ENCODE measurements at places on chromosomes 13 and 19.

- DNase-seq: no peak
Measured at GRCh38 chr13:40192452-40192851, 474.0 kb downstream of the FOXO1 start.

DNA sequence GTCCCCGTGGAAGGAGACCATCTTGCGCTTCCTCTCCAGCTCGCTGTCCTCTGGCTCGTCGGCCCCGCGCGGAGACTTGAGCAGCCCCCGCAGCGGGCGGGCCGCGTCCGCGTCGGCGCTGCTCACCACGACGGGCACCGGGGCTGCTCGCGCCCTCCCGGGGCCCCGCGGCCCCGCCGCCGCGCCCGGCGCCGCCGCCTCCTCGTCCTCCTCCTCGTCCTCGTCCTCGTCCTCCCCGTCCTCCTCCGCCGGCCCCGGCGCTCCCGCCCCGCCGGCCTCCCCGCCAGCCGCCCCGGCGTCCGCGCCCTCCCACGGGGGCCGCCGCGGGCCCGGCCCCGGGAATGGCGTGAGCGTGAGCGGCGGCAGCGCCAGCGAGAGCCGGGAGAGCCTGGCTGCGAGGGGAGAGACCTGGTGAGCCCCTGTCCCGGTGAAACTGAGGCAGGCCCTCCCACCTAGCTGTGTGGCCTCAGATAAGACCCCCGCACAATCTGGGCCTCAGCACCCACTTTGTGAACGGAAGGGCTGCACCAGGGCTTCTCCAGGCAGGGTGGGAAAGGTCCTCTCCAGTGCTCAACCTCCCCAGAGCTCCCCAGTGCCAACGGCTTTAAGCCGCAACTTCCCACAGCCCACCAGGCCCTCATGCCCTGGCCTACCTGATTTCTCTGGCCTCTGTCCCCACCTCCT lies 17.8 kb downstream of the LMTK3 start:
- no peak for DNase-seq

DNA sequence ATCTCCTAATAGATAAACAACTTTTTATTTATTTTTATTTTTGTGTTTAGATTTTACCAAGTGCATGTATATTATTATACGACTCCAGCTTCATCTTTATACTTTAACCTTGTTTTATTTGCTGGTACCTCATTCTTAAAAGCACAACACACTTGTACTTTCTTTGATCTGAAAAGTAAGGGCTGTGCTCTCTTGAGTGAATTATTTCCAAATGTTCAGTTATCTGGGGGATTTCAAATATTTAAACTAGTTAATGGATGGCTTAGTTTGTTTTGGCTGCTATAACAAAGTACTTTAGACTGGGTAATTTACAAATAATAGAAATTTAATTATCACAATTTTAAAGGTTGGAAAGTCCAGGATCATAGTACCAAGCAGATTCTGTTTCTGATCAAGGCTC lies 1148.2 kb upstream of the PCDH9 start:
- DNase-seq: no peak

GRCh38 chr13:30664689-30665275 lies 47.1 kb downstream of the USPL1 start:
- no peak for DNase-seq

- no peak for DNase-seq
Measured at GRCh38 chr19:49201042-49201441, 43.5 kb downstream of the TRPM4 start.

DNA sequence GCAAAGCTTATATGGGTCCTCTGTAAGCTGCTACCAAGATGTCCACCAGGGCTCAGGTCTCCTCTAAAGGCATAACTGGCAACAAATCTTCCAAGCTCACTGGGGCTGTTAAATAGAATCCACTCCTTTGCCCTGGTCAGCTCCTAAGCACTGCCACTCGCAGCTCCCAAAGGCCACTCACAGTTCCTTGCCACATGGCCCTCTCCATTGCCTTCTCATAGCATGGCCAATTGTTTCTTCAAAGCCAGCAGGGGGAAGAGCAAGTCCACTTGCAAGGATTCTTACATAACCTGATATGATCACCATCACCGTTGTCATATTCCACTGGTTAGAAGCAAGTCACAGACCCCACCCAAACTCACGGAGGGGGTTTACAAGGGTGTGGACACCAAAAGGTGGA lies 199.5 kb downstream of the SUCLA2 start:
- no peak for DNase-seq

DNA sequence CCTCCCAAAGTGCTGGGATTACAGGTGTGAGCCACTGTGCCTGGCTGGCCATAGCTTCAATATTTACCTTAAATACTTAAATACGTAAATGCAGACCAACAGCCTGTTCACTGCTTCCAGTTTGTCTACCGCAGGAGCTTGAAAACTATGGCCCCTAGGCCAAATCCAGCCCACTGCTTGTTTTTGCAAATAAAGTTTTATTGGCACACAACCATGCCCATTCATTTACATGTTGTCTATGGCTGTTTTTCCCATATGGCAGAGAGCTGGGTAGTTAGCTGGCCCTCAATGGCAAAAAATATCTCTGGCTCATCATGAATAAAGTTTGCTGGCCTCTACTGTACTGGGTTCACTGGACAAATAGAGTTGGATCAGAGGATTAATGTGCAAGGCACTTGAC lies 11.8 kb downstream of the PRR12 start:
- no peak for DNase-seq

- no peak for DNase-seq
Measured at GRCh38 chr13:85608255-85608829, 190.9 kb downstream of the SLITRK6 start.

DNA sequence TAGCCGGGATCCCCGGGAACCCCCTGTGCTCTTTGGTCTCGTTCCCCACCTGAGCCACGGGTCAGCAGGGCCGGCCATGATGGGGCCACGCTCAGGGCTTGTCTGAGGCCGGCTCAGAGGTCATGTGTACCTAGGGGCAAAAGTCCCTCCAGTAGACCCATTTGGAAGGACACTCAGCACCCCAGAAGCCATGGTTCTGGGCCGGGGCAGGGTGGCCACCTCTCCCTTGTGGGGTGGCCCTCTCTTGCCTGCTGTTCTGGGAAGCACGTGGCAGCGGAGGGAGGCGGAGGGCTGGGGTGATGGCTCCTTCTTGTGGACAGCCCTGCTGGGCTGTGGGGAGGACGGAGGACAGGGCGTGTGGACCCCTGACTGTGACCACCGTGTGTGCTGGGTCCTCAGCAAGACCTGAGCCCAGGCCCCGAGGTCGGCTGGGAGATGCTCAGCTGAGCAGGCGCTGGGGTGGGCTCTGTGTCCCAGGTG lies 6.4 kb upstream of the PEAK3 start:
- no peak for DNase-seq

DNA sequence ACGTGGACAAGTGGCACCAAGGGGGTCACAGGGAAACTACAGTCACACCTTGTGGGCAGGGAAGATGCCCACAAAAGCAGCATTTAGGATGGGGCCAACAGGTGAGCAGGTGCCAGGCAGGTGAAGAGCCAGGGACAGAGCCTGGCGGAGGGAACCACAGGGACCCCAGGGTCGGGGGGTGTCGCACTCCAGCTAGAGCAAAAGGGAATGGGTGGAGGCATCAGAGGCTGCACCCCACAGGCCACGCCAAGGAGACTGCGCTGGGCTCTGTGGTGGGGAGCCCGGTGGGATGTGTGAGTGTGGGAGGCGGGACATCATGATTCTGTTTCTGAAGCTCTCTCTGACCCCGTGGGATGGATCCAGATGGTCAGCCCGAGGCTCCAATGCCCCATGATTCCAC lies 66.7 kb downstream of the EPS15L1 start:
- DNase-seq: no peak

DNA sequence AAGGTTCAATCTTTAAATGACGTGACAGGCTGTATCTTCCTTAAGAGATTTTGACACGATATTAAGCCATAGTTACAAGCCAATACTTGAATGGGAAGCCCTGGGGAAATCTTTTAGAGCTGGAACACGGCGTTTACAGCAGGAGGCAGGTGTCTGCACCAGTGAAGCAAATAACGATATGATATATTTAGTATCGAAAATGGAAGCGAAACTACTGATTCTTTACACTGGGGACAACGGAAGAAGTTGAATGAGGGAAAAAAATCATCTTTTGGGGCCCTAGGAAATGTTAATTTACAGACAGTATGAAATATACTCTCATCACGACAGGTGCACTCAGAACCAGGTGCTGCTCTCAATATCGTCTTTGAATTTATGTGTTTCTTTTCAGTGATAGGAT lies 793.9 kb upstream of the PCDH20 start:
- DNase-seq: peak; percentile 46

DNA sequence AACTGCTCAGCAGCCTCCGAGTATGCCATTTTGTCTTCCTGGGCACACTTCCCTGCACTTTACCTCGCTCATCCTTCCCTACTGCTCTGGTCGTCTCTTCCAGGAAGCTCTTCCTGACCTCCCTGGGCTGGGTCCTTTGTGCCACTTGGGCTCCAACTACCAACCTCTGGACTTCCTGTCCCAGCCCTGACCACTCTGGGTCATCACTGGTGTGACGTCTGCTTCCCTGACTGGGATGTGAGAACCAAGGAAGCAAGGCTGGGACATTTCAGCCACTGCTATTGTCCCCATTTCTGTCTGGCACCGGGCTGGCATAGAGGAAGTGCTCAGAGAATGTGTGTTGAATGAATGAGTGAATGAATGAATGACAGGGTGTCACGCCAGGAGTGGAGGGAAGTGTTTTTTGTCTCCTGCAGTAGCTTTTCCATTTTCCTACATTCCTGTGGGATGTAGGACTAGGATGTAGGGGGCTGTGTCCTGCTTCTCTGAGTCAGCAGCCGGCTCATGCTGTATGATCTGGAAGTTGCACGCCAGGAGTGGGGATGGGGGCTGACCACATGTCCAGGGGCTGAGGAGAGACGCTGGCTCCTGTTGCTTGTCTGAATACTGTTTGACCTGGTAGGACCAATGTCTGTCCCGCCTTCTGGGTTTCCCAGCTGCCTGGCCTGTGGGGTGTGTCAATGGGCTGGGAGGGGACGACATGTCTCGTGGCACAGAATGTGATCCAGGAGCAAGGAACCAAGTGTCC lies 14.7 kb downstream of the NOVA2 start:
- DNase-seq: no peak

DNA sequence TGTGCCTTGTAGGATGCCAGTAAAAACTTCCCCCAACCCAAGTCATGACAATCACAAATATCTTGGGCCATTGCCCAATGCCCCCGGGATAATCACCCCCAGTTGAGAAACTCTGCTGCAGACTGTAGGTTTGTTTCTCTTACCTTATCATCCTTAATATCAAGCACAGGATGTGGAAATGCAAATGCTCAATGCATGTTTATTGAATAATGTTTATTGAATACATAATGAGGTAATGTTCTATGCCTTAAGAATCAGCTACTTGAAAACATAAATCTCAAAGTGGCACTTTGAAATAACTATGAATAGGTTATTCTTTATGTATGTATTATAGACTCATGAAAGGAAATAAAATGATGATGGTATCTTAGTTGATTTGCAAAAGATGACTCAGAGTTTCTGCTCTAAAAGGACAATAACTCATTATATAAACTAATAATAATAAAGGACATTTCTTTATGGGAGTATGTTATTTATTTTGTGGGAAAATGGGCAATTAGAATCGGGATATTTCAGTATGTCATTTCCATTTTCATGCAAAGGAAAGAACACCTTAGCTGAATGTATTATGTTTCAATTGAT lies 414.2 kb downstream of the EFNB2 start:
- DNase-seq: no peak

- no peak for DNase-seq
Measured at GRCh38 chr13:108368250-108368905, 98.9 kb downstream of the TNFSF13B start.

DNA sequence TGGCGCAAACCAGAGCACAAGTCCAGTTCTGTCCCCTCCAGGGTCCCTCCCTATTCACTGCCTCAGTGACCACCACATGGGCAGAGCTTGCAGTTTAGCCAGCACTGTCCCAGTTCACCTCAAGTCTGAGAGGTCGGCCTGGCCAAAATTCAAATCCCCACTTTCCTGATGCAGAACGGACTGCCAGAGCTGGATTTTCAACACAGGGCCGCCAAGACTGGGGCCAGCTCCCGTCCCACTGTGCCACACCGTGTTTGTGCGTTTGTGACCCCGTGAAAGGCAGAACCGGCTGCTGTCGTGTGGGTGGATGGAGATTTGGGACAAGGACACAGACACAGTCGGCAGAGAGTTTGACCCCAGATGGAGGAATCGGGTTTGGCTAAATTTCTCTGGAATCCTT lies 176.7 kb downstream of the URI1 start:
- no peak for DNase-seq

GRCh38 chr19:46571495-46571894 lies 29.6 kb upstream of the CALM3 start:
- DNase-seq: no peak

- DNase-seq: no peak
Measured at GRCh38 chr19:16930753-16931152, 42.0 kb downstream of the F2RL3 start.

DNA sequence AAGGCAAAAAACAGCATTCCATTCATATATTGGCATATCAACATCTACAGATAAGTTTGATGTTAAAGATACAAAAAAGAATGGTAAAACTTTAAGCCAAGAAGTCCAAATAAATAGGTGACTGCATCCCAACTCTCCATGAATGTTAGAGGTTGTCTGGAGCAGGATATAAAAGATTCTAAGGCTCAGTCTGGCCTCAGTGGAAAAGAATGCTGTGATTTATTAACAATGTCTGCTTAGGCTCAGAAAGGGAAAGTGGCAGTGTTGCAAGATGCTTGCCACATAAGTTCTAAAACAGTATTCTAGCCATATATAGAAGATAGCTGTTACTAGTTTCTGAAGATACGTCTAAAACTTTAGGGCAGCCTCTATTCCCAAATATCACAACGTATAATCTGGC lies 179.8 kb upstream of the NBEA start:
- no peak for DNase-seq

DNA sequence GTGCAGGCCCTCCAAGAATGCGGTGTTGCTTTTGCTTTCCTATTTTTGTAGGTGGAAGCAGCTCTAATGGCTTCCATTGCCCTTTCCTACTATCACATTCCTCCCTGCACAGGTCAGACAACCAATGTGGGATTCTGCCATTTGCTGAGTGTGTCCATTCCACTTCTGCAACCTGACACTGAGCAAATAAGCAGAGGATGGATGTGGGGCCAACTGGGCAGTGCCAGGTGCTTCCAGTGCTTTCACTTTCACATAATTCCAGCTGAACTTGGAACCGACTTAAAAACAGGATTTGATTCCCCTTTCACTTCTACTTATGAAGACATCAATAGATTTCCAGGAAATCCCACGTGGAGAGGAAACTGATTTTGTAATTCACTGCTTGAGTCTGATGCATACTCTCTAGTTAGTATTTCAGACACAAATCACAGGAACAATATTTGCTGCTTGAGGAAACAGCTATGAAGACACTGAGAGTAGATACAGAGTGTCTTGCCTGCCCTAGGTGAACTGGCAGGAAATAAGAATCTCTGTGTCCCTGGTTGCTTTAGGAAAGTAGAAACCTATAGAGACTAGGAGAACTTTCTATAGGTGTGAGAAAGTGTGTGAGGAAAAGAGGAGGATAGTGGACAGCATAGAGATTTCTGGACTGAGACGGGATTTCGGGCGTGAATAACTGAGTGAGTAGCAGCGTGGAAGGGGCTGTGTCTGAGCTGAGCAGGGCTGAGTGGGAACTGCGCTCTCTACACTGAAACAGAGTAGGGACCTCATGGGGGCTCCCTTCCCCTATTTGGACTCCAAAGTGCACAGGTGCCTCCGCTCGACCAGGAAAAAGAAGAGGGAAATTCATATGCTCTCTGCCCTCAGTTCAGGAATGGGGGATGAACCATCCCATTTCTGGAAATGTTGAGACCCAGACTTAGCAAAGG lies 22.5 kb downstream of the LGALS16 start:
- DNase-seq: peak; percentile 92
